NK-92 treated with Interleukin-12 subunit alpha and Interleukin-12 subunit beta, amount 100 ng/mL, for 24 hours (cell line): ENCODE measurements at places on chromosomes 5 and 9.

GRCh38 chr5:36870399-36871040, 6.0 kb upstream of the NIPBL start:
- no peak for DNase-seq

GRCh38 chr9:135294836-135295235, 184.7 kb upstream of the PPP1R26 start:
- DNase-seq: no peak

- no peak for DNase-seq
Observed at GRCh38 chr5:8340739-8341344, 471.9 kb downstream of the MTRR start.

GRCh38 chr5:158537366-158537765, 562.4 kb downstream of the EBF1 start:
- no peak for DNase-seq

GRCh38 chr5:79849486-79850315, 141.4 kb downstream of the MTX3 start:
- DNase-seq: no peak
